CD4-positive, alpha-beta T cell treated with Interleukin-12 subunit alpha and Interleukin-12 subunit beta, for 1 hour (primary cell): ENCODE measurements at places on chromosomes 13 and 19.
A peak's percentile ranks its signal among the peaks of the same experiment; 100 is the strongest.

GRCh38 chr19:33448159-33448516, 73.5 kb downstream of the PEPD start:
- no peak for DNase-seq

DNA sequence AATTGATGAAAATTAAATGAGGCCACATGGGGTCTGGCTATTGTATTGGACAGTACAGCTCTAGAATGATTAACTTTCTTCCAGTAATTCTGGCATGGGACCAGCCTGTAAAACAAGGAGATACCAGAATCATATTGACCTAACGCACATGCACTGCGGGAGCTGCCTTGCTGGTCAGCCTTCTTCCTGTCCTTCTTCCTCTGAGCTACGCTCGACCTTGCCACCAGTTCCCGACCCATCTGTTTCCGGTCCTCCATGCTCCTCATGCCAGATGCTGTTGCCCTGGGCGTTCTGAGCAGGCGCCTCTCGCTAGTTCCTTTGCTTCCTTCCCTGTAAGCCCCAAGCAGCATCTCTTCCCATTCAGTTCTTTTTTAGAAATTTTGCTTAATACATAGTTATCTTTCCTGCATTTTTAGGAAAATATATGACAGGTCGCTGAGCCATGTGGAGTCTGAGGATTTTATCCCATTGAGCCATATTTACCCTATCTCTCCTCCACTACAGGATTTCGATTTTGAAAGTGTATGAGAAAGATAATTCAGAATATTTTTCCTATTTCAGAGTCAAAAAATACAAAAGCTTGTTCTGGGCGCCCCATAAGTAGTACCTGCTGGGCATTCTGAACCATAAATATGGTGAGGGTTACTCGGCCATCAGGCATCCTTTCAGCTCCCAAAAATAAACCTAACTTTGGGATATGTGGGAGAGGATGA, 38.6 kb downstream of the TNFRSF19 start:
- no peak for DNase-seq

- DNase-seq = no peak
These were observed 258.8 kb downstream of the ZNF536 start for GRCh38 chr19:30631033-30631370.

GRCh38 chr19:2532252-2533071, 56.5 kb downstream of the GADD45B start:
- DNase-seq = no peak

- DNase-seq = no peak
These were observed 42.4 kb downstream of the BBC3 start for GRCh38 chr19:47188507-47189033.

- DNase-seq = no peak
These were observed 34.6 kb upstream of the KATNAL1 start for GRCh38 chr13:30341815-30342570.

GRCh38 chr19:18991006-18991405, 42.3 kb downstream of the SUGP2 start:
- DNase-seq = no peak

DNA sequence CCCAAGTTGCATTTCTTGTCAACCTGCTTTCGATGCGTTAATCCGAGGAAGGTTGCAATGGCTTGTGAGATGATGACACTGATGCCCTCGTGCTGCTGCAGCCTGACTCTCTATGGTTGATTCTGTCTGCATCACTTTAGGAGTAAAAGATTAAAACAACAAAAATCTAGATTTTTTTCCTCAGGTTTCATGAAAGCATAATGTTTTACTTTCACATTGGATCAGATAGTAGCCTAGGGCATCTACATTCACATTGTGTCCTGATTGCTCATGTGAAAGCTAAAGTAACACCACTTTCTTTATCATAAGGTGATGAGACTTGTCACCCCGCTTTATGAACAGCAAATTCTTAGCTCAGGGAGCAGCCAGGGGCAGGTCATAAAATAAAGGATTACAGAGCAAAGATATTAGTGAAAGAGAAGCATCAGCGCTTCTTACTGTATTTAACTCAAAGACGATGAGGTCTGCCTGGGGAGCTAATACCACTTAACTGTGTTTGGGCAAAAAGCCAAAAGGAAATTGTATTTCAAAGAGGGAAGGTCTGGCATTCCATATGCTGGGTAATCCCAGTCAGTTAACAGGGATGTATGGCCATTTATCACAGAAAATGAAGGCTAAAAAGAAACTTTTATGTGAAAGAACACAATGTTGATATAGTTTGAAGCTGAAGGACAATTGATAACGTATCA, 270.5 kb downstream of the GPC6 start:
- DNase-seq = no peak

DNA sequence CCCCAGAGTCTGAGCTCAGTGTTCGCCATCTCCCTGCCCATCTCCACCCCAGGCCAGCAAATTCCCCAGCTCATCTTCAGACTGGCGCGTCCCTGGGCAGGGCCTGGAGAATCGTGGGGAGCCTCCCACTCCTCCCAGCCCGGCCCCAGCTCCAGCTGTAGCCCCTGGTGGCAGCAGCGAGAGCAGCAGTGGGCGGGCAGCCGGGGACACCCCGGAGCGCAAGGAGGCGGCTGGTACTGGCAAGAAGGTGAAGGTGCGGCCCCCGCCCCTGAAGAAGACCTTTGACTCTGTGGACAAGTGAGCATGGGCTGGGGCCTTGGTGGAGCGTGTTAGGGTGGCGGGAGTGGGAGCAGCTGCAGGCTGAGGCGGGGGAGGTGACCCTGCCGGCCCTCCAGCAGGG, 8.4 kb upstream of the PRR19 start:
- DNase-seq = no peak

DNA sequence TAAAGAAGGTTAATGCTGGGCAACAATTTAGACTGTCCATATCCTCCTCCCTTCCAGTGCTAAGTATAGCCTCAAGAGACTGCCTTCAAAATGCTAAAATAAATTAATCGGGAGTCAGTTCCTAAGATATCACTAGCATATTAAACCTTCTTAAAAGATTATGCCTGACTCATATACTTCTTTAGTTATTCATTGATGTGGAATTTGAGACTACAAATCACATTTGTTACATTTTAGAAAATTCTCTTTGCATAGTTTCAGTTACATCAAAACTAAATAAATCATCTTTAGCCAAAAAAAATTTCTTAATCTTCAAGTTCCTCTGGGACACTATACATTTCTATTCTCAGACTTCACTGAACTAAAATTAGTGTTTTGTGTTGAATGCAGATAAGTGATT, 769.1 kb downstream of the PCDH9 start:
- no peak for DNase-seq

DNA sequence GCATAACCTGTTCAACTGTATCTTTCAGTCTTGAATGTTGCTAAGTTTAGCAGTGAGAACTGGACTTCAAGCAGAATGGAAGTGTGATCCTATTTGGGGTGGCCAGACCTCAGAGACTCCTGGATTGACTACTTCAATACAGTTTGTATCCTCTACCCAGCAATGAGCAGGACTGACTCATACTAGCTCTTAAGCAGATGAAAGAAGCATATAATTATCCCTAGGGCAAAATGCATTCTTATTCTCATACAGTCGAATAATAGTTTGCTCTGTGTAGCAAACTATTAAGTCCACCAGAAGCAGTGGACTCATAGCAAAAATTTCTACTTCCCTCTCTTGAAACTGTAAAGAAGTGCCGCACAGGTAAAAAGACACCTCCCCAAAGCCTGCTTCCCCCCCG, 46.4 kb upstream of the FAM216B start:
- DNase-seq = no peak

- DNase-seq = peak; percentile 62
These were observed 11.3 kb downstream of the LCP1 start for GRCh38 chr13:46170687-46171086.

DNA sequence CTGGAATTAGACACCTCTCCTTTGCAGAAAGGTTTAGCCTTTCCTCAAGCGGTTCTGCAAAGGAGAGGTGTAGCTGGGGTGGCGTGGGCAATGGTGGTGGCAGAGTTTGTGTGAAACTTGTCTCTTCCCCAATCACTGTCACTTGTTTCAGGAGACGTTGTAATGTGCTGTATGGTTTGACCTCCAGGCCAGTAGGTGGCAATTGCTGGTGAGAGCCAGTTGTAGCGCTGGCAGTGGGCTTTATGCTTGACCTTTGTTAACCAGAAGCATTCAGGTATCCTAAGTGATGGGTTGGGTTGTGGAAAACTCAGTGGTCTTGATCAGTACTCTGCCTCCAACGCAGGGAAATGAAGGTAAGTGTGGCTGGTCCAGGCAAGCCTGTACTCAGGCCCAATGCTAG, 12.7 kb upstream of the LILRA5 start:
- DNase-seq = no peak

- no peak for DNase-seq
These were observed 20.5 kb upstream of the PNMA8C start for GRCh38 chr19:46449228-46449627.

DNA sequence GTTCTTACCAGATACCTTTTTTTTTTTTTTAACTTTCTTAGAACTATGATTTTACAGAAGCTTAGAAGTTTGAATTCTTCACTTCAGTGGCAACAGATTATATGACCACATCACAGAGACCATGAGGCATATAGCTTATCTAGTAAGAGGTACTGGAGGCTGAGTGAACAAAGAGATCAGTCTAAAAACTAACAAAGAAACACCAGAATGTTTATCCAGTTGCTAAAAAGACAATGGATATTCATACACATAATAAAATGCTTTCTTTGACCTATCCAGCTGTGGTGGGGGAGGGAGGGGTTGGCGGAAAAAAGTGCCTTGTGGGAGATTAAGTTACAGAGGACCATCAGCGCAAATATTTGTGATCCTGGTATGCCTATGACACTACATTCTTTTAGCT, 34.7 kb upstream of the SLITRK6 start:
- no peak for DNase-seq

GRCh38 chr13:66477816-66478215, 752.3 kb downstream of the PCDH9 start:
- DNase-seq = no peak

DNA sequence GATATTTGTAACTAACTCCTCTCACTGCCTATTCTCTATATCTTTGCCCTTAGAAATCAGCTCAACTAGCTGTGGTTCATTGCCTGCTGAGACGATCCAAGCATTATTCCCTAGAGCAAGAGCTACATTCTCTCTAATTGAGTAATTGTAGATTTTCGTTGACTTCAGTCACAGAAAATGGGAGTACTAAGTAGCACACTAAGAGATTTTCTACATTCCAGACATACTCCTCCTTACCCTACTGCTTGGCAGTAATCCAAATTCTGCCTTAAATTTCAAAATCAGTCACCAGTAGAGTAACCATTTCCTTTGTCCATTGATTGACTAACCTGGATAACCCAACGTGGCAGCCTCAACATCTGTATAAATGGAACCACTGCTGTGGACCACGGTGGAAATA, 1786.8 kb downstream of the SLITRK5 start:
- DNase-seq = no peak

- DNase-seq = no peak
These were observed 6.9 kb downstream of the NOSIP start for GRCh38 chr19:49573425-49573824.

GRCh38 chr19:44757735-44758505, 9.4 kb downstream of the BCL3 start:
- DNase-seq = no peak

DNA sequence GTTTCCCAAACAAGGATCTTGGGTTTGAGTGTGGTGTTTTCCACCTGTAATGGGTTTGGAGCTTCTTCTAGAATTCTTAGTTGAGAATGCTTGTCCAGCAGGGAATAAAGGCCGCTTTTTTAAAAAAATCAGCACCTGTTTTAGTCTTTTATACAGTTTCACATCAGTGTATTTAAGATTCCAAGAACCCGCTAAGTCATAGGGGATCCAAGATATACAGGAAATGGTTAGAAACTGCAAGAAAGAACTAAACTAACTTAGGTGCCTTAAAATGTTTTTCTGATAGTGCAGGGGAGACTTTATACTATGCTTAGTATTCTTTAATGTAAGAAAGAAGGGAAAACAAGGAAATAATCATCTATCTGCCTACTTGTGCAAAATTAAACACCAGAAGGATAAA, 74.7 kb downstream of the C13orf42 start:
- DNase-seq = no peak

GRCh38 chr13:45851171-45851921, at the start of gene SIAH3:
Gene SIAH3, minus strand, starts transcription at chr13:45851753. Its CDS starts 124 bp downstream, at chr13:45851629.
- peak; percentile 17 for DNase-seq

GRCh38 chr13:40247845-40248244, 418.6 kb downstream of the FOXO1 start:
- DNase-seq = no peak

DNA sequence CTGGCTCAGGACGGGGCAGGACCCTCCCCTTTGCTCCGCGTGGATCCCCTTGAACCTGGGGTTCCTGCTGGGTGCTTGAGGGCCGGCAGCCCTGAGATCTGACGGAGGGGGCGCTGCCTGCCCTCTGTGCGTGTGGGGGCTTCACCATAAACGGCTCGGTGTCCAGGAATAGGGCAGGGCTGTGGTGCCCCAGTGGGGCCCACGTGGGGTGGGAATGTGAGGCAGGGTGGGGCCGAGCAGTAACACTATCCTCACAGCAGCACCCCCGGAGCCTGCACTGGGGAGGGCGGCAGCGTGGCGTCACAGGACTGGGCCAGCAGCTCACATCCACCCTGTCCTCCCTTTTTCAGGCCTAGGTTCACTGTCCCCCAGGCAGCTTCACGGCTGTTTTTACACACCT, 38.0 kb downstream of the GAS6 start:
- DNase-seq = no peak

DNA sequence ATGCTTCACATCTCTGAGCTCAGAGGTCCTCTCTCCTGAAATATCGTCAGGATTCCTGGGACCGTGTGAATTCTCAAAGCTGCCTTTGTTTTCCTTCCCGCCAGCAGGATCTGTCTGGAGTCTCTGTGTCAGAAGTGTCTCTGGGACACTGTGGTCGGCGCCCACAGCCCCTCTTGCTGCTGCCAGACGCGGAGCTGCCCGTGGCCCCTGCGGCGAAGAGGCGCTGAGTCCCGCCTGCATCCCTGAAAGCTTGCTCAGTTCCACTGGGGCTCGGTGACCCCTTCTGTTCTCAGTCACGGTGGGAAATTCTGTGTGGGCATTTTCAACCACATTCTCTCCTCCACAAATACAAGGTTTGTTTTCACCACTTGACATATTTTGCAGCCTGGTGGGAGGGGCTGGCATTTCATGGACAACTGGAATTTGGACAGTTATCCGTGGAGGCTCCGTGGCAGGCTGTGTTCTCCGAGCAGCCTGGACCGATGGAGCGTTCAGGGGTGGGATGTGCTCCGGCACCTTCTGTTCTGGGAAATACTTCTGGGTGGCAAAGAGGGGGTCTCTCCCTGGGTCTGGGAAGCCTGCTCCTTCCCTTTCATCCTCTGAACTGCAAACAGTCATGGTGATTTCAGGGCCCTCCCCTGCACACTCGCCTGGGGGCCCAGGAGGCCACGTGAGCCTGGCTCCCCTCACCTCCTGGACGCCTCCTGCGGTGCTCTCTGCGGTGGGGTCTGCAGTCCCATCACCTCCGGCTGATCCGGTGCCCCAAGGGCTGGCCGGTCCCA, 42.6 kb upstream of the GRTP1 start:
- no peak for DNase-seq

DNA sequence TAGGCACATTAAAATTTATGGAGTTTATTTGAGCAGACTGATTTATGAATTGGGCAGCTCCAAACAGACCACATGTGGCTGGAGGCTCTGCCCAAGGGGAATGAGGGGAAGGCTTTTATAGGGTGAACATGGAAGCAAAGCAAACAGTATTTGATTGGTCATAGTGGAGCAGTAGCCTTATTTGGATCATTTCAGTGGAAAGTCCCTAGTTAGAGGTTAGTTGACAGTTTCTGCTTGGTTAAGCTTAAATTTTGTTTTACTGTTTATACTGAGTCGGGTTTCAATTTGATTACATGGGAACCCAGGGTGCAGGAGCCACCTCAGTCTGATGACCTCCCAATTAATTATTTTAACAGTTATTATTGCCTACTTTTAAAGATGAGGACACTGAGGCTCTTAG, 140.5 kb downstream of the NDFIP2 start:
- DNase-seq = no peak

- peak; percentile 79 for DNase-seq
These were observed 10.3 kb downstream of the ATG4D start for GRCh38 chr19:10553943-10554381.
